ENCODE measurements at places on chromosomes 16 and 17.

- no peak for DNase-seq
Observed at GRCh38 chr16:57747496-57747895, 11.9 kb downstream of the KATNB1 start.

DNA sequence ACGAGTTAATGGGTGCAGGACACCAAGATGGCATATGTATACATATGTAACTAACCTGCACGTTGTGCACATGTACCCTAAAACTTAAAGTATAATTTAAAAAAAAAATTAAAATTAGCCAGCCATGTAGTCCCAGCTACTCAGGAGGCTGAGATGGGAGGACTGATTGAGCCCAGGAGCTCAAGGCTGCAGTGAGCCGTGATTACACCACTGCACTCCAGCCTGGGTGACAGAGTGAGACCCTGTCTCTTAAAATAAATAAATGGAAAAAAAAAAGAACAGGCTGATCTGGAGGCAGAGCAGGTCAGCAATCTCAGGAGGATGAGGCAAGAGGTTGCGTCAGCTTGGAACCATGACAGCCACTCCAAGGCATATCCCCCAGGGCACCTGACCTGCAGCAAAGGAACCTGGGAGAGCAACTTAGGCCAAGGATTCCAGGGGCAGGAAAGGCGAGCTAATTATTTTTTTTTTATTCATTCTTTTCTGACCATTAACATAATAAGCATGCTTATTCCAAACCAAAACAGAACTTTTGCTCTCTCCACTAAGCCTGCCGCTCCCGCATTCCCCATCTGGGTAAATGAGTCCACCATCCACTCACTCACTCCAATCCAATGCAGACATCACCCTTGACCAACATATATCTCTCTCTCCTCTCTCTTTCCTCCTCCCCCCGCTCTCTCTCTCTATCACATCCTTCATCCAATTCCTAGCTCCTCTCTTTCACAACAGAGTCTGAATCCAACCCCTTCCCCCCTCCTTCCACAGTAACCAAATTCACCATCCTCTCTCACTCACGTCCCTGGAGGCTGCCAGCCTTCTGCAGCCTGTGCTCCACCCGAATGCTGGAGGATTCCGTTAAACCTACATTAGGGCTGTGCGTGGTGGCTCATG is 47.7 kb downstream of the TK2 start:
- no peak for DNase-seq

GRCh38 chr17:15092762-15093161 is 172.4 kb downstream of the PMP22 start:
- no peak for DNase-seq

DNA sequence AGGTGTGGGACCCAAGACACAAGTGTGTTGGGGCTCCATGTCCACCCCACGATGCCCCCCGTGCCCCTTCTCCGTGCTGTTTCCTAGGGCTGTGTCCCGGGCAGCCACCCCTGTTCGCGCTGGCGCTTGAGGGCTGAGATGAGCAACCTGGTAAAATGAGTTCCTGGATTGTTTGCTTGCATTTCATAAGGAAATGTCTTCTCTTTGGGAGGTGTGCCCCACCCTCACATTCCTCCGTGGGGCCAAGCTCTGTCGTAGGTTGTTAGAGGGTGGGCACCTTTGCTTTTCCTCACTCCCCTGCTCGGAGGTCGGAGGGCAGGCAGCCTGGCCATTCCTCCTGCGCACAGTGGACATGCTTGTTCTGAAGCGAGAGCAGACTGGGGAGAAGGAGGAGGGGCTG is 171.3 kb upstream of the CHMP6 start:
- no peak for DNase-seq

GRCh38 chr16:54602666-54603065 is 316.1 kb upstream of the IRX3 start:
- no peak for DNase-seq

GRCh38 chr17:80984749-80985148 is 6.9 kb upstream of the CHMP6 start:
- no peak for DNase-seq

- no peak for DNase-seq
Observed at GRCh38 chr16:23107117-23107516, 42.1 kb downstream of the USP31 start.

- no peak for DNase-seq
Observed at GRCh38 chr17:46847204-46848191, 3.9 kb upstream of the WNT9B start.

GRCh38 chr17:83183145-83183948 is 103.9 kb downstream of the METRNL start:
- no peak for DNase-seq

GRCh38 chr17:29526322-29526721 is 40.5 kb downstream of the ABHD15 start:
- DNase-seq = no peak

- peak; percentile 19 for DNase-seq
Observed at GRCh38 chr16:10876799-10877341, at the start of gene CIITA. Gene CIITA (plus strand): TSS chr16:10877202. CDS start chr16:10877331, 129 bp downstream.

- DNase-seq = no peak
Observed at GRCh38 chr17:63841350-63842172, 924 bp downstream of the SMARCD2 start.

DNA sequence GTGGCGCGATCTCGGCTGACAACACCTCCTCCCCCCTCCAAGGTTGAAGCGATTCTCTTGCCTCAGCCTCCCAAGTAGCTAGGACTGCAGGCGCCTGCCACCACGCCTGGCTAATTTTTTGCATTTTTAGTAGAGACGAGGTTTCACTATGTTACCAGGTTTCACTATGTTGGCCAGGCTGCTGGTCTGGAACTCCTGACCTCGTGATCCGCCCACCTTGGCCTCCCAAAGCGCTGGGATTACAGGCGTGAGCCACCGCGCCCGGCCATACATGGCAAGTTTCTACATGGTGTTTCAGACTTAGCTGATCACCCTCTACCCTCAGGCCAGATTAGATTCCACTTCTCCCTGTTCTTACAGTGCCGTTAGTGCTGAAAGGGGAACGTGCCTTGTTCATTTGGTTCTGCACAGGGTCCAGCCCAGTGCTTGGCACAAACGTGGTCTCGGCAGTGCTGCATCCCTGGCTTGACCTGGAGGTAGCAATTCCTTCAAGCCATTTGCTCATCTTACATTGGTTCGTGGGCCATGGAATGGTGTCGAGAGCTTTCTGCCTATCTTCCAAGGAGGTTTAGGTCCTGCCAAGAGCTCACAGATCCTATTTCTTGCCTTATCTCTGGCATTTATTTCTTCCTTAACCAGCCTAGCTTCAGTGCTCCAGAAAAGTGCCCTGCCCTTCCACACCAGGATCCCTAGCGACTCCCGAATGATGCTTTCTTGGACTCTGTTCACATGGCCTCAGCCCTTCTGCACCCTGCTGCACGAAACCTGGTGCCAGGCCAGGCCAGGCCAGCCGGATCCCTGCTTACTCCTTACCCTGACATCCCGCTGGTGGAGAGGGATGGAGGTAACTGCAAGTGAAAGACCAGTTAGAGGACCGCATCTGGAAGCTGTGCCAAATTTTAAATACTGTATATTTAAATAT is 14.8 kb upstream of the AURKB start:
- DNase-seq = no peak

- no peak for DNase-seq
Observed at GRCh38 chr17:74999523-74999922, 12.1 kb downstream of the CDR2L start.

DNA sequence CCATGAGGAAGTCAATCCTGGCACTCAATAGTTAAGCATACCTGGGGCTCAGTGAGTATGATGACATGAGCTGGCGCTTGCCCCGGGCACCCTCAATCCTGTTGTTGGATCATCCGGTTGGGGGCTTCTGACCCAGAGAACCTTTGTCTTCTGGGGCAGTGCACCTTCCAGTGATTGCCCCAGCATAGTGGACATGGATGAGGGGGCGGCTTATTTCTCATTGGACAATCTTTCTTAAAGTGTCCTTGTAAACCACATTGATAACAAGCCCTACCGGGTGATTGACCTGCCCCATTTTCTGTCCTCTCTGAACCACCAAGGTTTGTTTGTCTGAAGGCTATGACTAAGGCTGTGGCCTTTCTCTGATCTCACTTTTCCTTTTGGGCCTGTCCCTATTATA is 18.2 kb downstream of the IGSF6 start:
- DNase-seq = no peak

DNA sequence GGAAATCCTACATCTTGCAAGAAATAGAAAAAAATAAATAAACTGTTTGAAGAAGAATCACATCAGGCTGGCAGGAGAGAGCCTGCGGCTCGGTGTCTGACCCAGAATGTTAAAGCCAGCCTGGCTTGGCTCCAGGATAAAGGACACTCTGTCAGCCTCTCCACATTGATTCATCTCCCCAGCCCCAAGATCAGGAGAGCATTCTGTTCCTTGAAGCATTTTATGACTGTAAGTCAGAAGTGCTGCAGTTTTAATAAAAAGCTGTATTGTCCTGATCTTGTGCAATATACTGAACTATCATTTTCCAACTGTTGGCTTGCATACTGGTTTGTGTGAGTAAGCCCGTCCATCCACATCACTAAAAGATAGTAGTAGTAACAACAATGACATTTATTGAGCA is 426.6 kb downstream of the HAPSTR1 start:
- no peak for DNase-seq

- peak; percentile 41 for DNase-seq
Observed at GRCh38 chr17:4565209-4566141, 5.1 kb upstream of the GGT6 start.

GRCh38 chr16:56625140-56625942 is at the start of gene MT1E:
Gene MT1E (plus strand): TSS chr16:56625781. CDS start chr16:56625852, 71 bp downstream.
- peak; percentile 24 for DNase-seq

GRCh38 chr16:28211758-28212531 is at the start of gene XPO6:
Gene XPO6 (minus strand): TSS chr16:28211965. CDS start chr16:28211368, 597 bp downstream.
- peak; percentile 99 for DNase-seq

GRCh38 chr17:73030501-73030921 is 62.0 kb downstream of the SLC39A11 start:
- no peak for DNase-seq

Measured in activated CD4-positive, alpha-beta T cell treated with anti-CD3 and anti-CD28 coated beads for 4 hours (primary cell).